ENCODE measurements at places on chromosomes 4 and X. TPM values are rescaled to one million over a fixed set of nuclear protein-coding genes. Genes with fewer than 3 reads are reported as not detected.

Gene GAB3
- 9.6 TPM for total RNA-seq

Gene ETDB
- not detected for total RNA-seq

DNA sequence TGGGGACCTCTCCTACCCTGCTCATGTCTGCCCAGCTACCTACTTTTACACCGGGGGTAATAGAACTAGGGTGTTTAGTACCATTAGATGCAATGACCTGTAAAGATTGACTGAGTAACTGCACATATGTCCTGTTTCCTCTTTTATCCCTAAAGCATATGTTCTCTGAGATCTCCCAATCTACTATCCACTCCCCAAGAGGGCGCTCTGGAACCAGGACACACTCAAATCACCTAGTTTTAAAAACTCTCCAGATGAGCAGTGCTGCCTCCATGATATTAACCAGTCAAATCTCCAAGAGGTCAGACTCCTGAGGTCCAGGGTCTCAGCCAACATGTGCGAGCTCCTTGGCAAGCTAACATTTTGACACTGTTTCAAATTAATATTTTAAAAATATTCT lies 87.0 kb upstream of the TSPAN5 start:
- no peak for DNase-seq
- no peak overlapping the region for H3K4me3 ChIP-seq
- peaks cover 1% of the 10 kb centered on the region for H3K27me3 ChIP-seq
- peak overlapping the region; percentile 17 for H3K27ac ChIP-seq

DNA sequence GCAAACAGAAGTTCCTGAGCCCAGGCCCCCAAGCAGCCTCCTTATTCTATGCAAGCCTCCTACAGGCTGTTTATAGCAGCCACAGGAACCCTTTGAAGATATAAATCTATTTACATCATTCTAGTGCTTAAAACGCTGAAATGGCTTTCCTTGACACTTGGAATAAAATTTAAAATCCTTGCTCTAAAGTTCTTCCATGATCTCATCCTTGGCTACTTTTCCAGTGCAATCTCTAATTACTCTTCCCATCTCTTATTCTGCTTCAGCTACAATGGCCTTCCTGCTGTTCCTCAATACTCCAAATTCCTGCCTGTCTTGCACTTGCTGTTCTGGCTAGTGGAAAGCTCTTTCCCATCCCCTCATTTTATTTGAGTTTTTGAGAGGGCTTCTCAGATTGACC lies 634.2 kb upstream of the NR3C2 start:
- H3K27ac ChIP-seq, result no peak overlapping the region
- H3K27me3 ChIP-seq, result no peaks in the 10 kb centered on the region
- no peak overlapping the region for H3K4me3 ChIP-seq
- no peaks in the 10 kb centered on the region for H3K36me3 ChIP-seq

DNA sequence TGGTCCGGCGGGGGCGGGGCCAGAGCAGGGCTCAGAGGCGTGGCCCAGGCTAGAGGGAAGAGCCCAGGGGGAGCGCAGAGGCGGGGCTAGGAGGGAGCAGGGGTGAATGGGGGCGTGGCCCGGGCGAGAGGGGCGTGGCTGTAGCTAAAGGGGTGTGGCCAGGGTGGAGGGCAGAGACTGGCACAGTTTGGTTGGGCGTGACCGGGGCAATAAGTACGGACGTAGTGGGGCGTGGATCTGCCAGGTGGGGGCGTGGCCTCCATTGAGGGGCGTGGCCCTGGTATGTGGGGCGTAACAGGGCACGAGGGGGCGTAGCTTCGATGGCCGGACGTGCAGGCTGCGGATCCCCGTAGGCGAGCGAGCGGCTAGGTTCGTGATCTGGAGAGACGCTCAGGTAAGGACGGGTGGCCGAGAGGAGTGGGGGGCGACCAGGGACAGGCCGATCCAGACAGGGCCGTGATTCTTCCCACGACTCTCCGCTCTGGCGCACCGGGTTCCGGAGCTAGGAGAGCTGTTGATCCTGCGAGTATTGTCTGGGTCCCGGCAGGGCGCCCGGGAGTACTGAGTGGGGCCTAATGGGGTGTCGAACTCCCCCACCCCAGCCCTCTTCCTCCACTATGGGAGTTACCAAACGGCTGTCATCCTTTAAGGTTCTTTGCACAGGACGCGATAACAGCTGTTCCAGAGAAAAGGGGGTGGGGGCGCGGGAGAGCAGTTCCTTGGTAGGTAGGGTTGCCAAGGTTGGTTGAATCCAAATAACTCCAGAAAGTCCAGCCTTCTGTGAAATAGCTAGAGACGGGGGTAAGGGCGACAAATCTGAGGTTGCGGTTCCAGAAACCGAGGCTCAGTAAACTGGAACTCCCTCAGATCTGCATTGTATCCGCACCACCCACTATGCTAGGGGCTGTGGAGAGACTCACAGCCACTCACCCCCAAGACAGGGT lies at the start of gene CA5B:
TSS of gene CA5B (plus strand) at position 312 of the 944 bp plus-strand sequence. CDS start 11,754 bp downstream, outside the sequence.
- peak within 1 kb of the TSS; percentile 78 for H3K4me3 ChIP-seq
- no peaks in the 10 kb centered on the region for H3K4me1 ChIP-seq
- peak; percentile 87 for DNase-seq
- H3K27me3 ChIP-seq, result no peaks in the 10 kb centered on the region

- peaks cover 5% of the 10 kb centered on the region for H3K27me3 ChIP-seq
- DNase-seq, result no peak
- peak overlapping the region; percentile 15 for H3K27ac ChIP-seq
- H3K4me1 ChIP-seq, result peaks cover 18% of the 10 kb centered on the region
- no peak overlapping the region for H3K4me3 ChIP-seq
These were observed 48.0 kb downstream of the SORCS2 start for GRCh38 chr4:7240306-7240705.

All from glutamatergic neuron (in vitro differentiated cells).